ENCODE measurements at places on chromosomes 1 and 21.
A peak's percentile ranks its signal among the peaks of the same experiment; 100 is the strongest.

GRCh38 chr1:212701910-212702309 is 2.3 kb upstream of the BATF3 start:
- DNase-seq, result no peak

- DNase-seq, result no peak
Observed at GRCh38 chr1:172135978-172136610, 284.4 kb upstream of the C1orf105 start.

- DNase-seq, result peak; percentile 33
Observed at GRCh38 chr1:170670802-170671628, 7.1 kb downstream of the PRRX1 start.

- no peak for DNase-seq
Observed at GRCh38 chr1:240734001-240734400, 122.0 kb upstream of the GREM2 start.

DNA sequence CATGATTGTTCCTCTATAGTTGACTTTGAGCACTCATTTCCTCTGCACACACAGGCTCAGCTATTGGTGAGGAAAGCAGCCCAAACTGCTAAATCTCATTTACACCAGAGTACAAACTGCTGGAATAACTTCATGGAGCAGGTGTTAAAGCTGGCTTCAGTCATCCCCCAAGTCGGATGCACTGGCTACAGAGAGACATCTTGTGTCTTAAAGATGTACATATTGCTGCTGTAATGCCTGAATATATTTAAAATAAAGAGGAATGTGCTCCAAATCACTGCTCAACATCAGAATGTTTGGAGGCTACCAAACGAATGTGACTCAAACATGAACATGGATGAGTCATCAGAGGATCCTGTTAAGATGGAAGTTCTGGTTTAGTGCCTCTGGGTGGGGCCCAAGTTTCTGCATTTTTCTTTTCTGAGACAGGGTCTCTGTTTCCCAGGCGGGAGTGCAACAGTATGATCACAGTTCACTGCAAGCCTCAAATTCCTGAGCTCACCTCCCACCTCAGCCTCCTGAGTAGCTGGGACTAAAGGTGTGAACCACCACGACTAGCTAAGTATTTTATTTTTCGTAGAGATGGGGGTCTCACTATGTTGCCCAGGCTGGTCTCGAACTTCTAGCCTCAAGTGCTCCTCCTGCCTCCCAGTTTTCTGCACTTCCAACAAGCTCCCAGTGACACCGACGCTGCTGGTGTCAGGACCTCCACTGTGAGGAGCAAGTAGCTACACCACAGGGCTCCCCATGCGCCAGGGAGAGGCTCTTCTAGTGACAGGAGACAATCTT is 79.0 kb upstream of the KRTAP19-8 start:
- DNase-seq, result no peak

DNA sequence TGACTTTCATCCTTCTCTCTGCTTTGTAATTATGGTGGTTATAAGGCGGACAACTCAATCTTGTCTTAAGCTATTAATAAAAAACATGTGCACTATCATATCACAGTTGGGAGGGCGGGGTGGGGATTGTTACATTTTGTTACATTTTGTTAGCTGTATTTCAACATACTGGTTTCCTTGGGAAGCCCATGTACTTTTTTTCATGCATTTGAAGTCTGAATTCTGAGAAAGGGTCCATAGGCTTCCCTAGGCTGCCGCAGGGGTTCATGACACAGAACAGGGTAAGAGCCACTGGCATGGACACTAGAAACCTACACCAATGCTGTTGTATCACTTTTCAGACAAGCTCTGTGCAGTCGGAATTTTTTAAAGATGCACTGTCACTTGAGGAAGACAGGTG is 178.8 kb downstream of the ETS2 start:
- DNase-seq, result no peak

DNA sequence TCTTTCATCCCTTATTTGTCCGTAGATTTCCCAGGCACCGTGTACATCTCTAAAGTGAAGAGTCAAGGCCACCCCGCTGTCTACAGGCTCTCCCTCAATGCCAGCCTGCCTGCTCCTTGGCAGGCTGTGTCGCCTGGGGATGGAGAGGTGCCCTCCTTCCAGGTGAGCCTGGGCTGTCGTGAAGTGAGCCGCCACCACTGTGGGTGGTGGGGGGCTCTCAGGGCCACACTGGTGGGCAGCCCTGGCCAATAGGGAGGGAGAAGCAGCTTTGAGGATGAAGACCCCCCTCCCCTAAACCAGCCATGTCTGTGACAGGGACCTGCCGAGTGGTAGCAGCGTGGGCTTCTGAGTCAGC is 46.2 kb downstream of the DISP3 start:
- no peak for DNase-seq

DNA sequence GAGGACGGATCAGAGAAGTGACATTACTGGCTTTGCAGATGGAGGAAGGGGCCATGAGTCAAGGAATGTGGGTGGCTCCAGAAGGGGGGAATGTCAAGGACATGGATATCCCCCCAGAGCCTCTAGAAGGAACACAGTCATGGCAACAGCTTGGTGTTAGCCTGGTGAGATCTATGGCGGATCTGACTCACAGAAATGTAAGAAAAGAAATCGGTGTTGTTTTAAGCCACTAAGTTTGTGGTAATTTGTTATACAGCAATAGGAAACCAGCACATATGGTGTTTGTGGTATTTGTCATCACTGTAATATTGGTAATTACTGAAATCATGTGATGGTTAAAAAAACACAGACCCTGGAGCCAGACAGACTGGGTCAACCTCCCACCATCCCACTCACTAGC is 236.2 kb downstream of the SETD4 start:
- no peak for DNase-seq

- DNase-seq, result no peak
Observed at GRCh38 chr1:107830526-107830925, 134.5 kb downstream of the VAV3 start.

DNA sequence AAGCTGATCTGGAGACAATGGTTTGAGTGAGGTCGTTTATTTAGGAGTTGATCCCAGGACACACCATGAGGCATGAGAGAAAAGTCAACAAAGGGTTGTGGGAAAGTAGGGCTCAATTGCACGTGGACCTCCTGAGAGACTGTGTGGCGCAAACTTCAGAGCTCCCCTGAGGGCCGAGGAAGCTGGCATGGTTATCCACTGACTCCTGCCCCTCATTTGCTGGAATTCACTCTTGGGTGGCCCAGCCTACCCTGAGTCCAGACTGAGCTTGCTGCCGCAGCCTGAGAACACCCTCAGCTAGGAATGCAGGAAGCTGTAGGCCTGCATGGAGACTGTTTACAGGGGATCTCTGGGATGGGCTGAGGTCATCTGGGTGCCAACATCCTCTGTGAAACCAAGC is 301.0 kb downstream of the RWDD3 start:
- no peak for DNase-seq

- DNase-seq, result no peak
Observed at GRCh38 chr1:169106921-169107602, 572 bp downstream of the ATP1B1 start.

DNA sequence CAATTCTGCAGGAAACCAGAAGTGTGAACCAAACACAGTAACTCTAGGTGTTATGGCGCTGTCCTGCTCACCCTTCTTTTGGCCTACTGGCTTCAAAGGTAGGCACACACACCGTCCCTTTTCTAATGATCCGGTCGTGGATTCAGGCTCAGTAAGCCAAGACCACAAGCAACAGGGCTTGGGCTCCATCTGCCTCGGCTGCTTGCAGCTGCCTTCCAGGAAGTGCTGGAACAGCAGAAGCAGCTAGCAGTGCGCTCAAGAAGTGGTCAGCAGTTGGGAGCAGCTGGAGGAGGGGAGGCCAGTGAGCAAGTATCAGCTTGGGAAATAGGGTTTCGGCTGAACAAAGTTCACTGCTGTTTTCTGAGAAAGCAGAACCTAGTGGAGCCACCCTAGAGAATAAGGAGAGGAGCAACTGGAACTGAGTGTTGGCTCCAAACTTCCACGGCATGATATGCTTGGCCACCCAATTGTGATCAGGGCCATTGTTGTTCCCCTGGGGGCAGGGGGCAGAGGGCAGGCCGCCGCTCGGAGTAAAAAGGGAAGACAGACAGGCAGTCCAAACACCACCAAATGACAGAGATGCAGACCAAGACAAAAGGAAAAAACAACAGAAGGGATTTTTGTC is 173.4 kb downstream of the TOMM20 start:
- DNase-seq, result no peak

DNA sequence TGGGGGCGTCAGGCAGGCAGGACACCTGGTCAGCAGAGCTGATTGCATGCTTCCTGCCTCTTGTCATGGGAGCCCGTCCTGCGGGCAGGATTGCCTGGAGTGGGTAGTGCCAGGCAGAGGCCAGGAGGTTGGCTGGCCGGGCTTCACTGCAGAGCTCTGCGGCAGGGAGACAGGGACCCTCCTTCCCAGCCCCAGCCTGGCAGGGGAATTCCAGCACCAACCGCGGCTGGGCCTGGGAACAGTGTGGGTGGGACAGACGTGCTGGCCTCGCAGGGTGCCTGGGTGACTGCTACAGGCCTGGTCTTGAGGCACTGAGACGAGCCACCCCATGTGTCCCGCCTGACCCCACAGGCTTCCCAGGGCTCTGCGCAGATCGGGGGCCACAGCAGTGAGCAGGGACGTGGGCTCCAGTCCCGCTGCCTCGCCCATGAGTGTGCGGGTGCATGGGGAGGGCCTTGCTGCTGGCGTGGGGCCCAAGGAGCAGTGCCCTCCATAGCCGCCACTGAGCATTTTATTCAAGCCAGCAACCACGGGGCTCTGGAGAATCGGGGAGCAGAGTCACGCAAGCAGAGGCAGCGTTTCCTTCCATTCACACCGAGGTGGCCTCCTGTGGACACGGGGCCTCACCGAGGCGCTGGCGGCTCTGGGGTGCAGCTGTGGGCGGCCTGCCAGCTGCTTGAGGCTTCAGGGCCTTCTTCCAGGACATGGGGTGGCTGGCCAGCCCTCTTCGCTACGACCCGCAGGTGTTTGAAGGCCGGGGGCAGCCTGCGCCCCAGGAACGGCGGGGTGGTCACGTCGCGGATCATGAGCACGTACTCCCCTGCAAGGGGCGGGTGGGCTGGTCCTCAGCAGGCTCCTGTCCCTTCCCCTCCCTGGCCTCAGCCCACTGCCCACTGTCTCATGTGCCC is 70.3 kb downstream of the MORN1 start:
- no peak for DNase-seq

DNA sequence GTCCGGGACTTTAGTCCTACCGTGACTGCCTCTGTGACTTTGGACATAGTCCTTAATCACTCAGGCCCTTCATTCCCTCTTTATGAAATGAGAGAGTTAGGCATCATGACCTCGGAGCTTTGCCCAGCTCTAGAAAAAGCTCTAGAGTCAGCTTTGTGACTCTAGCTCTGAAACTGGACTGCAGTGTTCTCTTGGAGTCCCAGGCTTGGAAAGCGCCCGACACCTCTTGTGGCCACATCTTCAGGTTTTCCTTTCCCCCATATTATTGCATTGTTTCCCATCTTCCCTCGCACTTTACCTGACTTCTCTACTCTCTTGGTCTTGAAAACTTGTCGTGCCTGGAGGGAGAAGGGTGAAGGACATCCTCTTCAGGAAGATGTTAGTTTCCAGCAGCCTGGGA is 12.5 kb upstream of the AMIGO1 start:
- no peak for DNase-seq

- no peak for DNase-seq
Observed at GRCh38 chr21:42939582-42940413, 14.4 kb upstream of the ERVH48-1 start.

DNA sequence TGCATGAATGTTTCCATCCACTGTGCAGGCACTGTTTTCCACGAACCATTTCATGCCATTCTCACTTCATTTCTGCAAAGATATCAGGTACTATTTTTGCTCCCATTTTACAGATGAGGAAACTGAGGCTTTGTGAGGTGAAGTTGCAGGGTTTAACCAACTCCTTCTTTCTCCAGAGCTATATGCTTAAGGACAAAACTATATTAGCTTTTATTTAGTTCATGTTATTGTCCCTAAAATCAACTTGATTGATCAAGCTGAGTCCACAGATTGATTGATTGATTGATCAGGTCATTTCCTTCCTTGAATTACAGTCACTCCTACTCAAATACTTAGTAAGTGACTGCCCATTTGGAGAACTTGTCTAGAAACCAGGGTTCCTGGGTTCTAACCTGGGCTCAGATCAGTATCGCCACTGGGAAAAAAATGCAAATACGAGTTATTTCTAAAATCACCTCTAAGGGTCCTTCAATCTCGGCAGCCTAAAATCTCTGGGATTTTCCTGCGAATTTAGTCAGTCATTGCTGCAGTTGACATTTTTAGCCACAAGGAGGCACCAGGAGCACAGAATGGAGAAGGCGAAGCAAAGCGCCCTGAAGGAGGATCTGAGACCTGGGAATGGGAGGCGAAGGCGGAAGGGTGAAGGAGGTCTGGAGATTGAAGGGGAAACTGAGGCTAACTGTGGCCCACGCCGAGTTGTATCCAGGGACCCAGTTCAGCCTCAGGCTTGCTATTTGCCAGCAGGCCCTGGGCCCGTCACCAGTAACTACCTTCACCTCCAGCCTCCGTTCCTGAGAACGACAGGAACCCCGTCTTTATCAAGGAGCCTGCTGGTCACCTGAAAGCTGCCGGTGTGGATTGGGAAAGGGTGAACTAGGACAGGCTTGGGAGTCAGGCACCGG is 14.3 kb upstream of the MUL1 start:
- peak; percentile 74 for DNase-seq
